Activated T-helper 1 cell treated with anti-CD3 and anti-CD28 coated beads, Interleukin-12 subunit alpha, Interleukin-12 subunit beta, Interleukin-2, Interleukin-4 antibody, amounts not matched to agents 30 ng/mL and 10 ng/mL and 1 ng/mL, durations not matched to agents 14 hours and 24 hours and 36 hours (primary cell): ENCODE measurements at places on chromosomes 7 and 10. TPM values are rescaled to one million over a fixed set of nuclear protein-coding genes. Genes with fewer than 3 reads are reported as not detected.
A peak's percentile ranks its signal among the peaks of the same experiment; 100 is the strongest.

- peak overlapping the region; percentile 70 for H3K27ac ChIP-seq
- no peaks in the 10 kb centered on the region for H3K36me3 ChIP-seq
- H3K4me3 ChIP-seq, result peak overlapping the region; percentile 85
- H3K4me1 ChIP-seq, result peaks cover 51% of the 10 kb centered on the region
- no peaks in the 10 kb centered on the region for H3K27me3 ChIP-seq
Observed at GRCh38 chr7:143379611-143380259, 1.4 kb upstream of the ZYX start.

DNA sequence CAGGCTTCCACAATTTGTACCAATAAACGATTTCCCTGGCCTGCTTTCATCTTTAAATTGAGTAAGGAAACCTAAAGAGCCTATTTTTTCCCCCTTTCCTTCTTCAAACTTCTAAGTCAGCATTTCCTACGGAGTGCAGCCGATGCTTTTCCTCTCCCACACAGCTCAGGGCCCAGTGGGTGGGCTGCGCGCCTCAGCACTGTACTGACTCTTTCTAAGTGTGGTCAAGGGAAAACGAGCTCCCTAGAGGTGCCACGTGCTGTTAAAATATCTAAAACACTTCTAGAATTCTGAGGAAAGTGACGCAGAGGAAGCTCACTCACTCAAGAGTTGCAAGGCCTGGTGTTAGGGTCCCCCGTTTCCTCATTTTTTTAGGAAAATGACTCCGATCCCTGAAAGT lies 29.0 kb downstream of the STEAP1B start:
- no peak for DNase-seq
- no peak overlapping the region for H3K4me3 ChIP-seq
- H3K36me3 ChIP-seq, result no peaks in the 10 kb centered on the region
- H3K27ac ChIP-seq, result no peak overlapping the region
- no peaks in the 10 kb centered on the region for H3K4me1 ChIP-seq

- peak; percentile 9 for DNase-seq
- H3K27me3 ChIP-seq, result no peaks in the 10 kb centered on the region
- no peaks in the 10 kb centered on the region for H3K36me3 ChIP-seq
- no peak overlapping the region for H3K4me3 ChIP-seq
Observed at GRCh38 chr10:76547352-76547972, 1090.1 kb downstream of the KCNMA1 start.

- no peak for DNase-seq
- H3K27me3 ChIP-seq, result no peaks in the 10 kb centered on the region
- H3K4me1 ChIP-seq, result no peaks in the 10 kb centered on the region
- H3K36me3 ChIP-seq, result no peaks in the 10 kb centered on the region
Observed at GRCh38 chr10:94038024-94038423, 44.3 kb downstream of the PLCE1 start.

DNA sequence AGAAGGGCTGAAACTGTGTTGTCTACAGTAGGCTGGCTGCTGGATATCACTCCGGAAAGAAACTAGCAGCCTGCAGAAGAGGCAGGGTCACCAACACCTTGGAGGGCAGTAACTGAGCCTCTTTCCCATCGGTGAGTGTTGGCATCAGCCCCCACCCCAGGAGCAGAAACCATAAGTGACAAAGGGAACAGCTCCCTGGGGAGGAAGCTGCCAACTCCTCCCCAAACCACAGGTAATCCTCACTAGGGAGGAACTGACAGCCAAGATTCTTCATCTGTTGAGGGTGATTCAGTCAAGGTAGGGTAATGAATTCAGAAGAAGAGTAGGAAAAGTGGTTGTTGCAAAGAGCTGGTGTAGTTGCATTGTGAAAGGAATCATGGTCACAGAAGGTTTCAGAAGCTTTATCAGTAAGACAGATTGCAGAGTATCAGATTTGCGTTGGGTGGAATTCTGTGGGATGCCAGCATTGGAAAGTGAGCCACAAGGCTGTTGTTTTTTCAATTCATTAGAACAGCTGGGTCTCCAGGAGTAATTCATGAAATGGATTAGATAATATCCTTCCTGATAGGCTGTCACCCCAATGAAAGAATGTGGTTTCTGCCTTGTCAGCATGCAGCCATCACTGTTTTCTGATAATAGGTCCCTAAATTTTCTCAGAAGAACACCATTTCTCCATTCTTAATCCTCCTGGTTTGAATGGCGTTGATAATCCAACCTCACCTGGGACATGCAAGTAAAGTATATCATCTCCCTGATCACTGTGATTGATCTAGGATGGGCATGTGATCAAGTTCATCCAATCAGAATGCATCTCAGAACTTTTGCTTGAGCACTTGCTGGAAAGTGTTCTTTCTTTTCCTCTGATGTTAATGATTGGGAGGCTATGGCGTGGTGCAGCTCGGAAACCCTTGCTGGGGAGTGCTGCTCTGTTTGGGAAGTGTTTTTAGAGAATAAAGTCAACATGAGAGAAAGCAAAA lies 75.0 kb upstream of the CTBP2 start:
- no peak overlapping the region for H3K4me3 ChIP-seq
- no peaks in the 10 kb centered on the region for H3K36me3 ChIP-seq
- no peaks in the 10 kb centered on the region for H3K4me1 ChIP-seq
- DNase-seq, result no peak
- H3K27me3 ChIP-seq, result no peaks in the 10 kb centered on the region

- H3K36me3 ChIP-seq, result no peaks in the 10 kb centered on the region
- no peaks in the 10 kb centered on the region for H3K4me1 ChIP-seq
- DNase-seq, result no peak
- H3K27me3 ChIP-seq, result peaks cover 35% of the 10 kb centered on the region
Observed at GRCh38 chr10:112970021-112970420, 20.0 kb downstream of the TCF7L2 start.

DNA sequence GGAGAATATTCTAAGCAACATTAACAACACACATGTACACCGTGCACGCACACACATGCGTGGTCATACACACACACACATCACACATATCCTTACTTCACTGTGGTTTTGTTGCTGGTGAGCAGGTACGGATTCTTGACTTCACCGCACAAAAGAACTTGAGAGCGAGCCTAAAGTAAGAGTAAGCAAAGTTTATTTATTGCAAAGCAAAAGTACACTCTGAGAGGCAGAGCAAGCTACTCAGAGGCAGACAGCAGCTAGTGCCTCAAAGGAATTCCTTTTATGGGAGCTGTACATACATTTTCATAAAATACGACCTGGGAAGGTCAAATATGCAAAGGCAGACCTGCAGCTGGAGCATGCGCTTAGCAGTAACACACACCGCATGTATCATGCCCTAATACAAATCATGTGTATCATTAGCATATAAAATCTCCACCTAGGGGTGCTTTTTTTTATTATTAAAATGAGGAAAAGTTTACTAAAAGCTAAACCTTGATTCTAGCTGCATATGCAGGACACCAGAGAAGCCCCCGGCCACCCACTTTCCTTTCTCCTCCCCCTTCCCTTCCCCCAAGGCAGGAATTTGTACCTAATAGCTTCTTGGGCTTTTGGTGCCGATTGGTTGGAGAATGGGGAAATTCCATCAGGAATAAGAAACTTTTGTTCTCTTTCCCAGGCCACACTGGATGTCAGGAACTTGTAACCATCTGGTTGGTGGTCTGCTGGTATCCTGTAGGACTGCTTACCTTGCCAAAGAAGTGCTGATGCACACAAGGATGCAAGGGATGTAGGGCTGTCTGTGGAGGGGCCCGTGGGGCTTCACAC lies 16.5 kb upstream of the GPR37 start:
- no peaks in the 10 kb centered on the region for H3K4me1 ChIP-seq
- H3K36me3 ChIP-seq, result no peaks in the 10 kb centered on the region
- peaks cover 7% of the 10 kb centered on the region for H3K27me3 ChIP-seq
- DNase-seq, result no peak
- no peak overlapping the region for H3K27ac ChIP-seq
- H3K4me3 ChIP-seq, result no peak overlapping the region

DNA sequence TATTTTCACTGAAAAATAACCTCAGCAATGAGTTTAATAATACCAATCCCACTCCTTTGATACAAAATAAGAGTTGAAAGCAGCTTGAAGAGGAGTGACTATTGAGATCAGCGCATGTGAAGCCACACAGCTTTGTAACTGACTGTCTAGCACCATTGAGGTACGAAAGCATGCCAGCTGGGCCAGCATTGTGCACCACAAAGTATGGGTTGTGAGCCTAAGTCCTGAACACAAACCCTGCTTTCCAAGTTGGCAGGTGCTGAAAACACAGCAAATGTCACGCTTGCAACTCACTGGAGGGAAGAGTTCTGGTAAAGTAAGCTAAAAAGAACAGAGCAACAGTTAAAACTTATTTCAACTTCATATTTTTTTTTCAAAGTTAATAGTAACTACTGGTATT lies 4.0 kb upstream of the FAM53B start:
- H3K27me3 ChIP-seq, result no peaks in the 10 kb centered on the region
- H3K27ac ChIP-seq, result peak overlapping the region; percentile 25
- peaks cover 23% of the 10 kb centered on the region for H3K36me3 ChIP-seq
- no peak overlapping the region for H3K4me3 ChIP-seq

DNA sequence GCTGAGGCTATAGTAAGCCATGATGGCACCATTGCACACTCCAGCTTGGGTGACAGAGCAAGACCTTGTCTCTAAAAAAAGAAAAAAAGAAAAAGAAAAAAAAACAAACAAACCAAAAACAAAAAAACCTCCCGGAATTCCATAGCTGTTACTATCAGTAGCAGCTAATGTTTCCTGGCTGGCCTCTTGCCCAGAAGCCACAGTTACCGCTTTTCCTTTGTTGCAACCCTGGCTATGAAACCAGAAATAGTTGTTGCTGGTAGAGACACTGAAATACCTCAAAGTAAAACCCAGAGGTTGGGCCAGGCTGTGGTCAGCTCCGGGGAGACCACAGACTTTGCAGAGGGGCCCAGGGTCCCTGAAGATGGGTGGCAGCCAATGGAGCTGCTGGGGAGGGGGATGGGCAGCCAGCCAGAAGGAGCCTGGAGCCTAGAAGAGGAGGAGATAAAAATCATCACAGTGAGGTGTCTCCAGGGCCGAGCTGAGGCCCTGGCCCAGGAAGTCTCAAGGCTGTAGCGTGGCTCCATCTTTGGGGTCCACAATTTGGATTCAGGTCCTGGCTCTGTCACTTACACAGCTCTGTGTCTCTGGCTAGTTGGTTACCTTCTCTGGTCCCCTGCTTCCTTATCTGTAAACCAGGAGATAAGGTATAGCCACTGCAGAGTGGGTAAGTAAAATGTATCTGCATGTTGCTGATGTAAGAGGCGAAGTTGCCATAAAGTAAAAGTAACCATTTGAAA lies 3.4 kb upstream of the CHST12 start:
- peaks cover 30% of the 10 kb centered on the region for H3K4me1 ChIP-seq
- H3K4me3 ChIP-seq, result peak overlapping the region; percentile 27
- H3K27me3 ChIP-seq, result no peaks in the 10 kb centered on the region

The OR2A7 gene
- total RNA-seq, result 1.7 and 2.1 TPM in 2 replicates

The TWIST1 gene
- total RNA-seq, result 5.6 and 8.1 TPM in 2 replicates

The NEUROG3 gene
- not detected in 2 replicates for total RNA-seq

The SPAM1 gene
- not detected in 2 replicates for total RNA-seq

The PNLIPRP1 gene
- not detected in 2 replicates for total RNA-seq

The CFAP46 gene
- not detected in 2 replicates for total RNA-seq

The VAX1 gene
- total RNA-seq, result not detected in 2 replicates
